ENCODE measurements at places on chromosomes 7 and 10. TPM values are rescaled to one million over a fixed set of nuclear protein-coding genes. Genes with fewer than 3 reads are reported as not detected.

- H3K4me1 ChIP-seq = no peaks in the 10 kb centered on the region
- peaks cover 27% of the 10 kb centered on the region for H3K36me3 ChIP-seq
- no peak overlapping the region for H3K4me3 ChIP-seq
- no peak overlapping the region for H3K27ac ChIP-seq
- no peaks in the 10 kb centered on the region for H3K27me3 ChIP-seq
- DNase-seq = peak; percentile 28
These were observed 206.8 kb downstream of the CUX1 start for GRCh38 chr7:102024005-102024768.

GRCh38 chr10:77563638-77564270 is 73.9 kb downstream of the KCNMA1 start:
- no peaks in the 10 kb centered on the region for H3K36me3 ChIP-seq
- H3K4me3 ChIP-seq = no peak overlapping the region
- H3K27ac ChIP-seq = no peak overlapping the region
- H3K27me3 ChIP-seq = no peaks in the 10 kb centered on the region
- H3K4me1 ChIP-seq = no peaks in the 10 kb centered on the region
- DNase-seq = no peak

GRCh38 chr7:132677918-132678317 is 101.6 kb upstream of the PLXNA4 start:
- H3K27ac ChIP-seq = no peak overlapping the region
- no peak for DNase-seq
- no peaks in the 10 kb centered on the region for H3K27me3 ChIP-seq

WIPF3 gene
- 0.61 TPM for polyA plus RNA-seq

DNA sequence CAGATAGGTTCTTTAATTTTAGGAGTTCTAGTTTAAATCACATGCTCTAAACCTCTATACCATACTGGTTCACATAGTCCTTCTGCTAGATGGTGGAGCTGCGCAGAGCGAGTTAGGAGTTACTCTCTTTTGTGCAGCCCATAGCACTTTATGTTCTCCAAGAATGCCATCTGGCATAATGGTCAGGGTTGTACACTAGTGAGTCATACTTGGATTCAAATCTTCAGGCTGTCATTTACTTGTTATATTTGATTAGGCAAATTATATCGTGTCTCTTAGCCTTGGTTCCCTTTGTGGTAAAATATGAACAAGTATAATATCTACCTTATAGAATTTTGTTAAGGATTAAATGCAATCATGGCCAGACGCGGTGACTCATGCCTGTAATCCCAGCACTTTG is 1078.3 kb downstream of the NRG3 start:
- no peaks in the 10 kb centered on the region for H3K27me3 ChIP-seq
- no peak overlapping the region for H3K4me3 ChIP-seq

DNA sequence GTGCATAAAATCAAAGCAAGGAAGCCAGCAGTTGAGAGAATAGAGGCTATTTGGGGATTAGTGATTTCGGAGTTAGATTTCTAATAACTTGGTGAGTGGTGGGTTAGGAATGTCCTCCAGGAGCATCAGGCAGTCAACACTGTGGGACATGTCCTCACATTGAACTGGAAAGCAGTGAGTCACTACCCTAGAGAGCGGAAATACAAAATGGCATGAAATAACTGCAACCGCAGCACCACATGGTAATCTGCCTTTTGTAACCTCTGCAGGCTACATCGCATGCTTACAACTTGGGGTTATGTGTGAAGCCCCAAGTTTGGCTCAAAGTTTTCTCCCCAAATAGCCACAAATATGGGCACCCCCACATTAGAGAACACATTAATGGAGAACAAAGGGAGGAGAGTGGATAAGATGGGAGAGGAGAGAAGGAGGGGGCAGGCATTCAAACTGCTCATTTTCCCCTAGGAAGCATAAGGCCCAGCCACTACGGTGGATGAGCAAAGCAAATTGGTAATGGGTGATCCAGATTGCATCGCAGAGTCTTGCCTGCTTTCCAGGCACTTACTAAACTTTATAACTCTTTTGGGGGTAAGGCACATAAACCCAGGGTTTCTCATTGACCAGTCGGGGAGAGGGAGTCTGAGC is 22.0 kb upstream of the SLF2 start:
- H3K4me3 ChIP-seq = no peak overlapping the region
- H3K27ac ChIP-seq = no peak overlapping the region
- no peaks in the 10 kb centered on the region for H3K36me3 ChIP-seq

- no peaks in the 10 kb centered on the region for H3K27me3 ChIP-seq
- no peak for DNase-seq
- H3K4me3 ChIP-seq = no peak overlapping the region
- H3K36me3 ChIP-seq = peaks cover 84% of the 10 kb centered on the region
- peaks cover 10% of the 10 kb centered on the region for H3K4me1 ChIP-seq
These were observed 9.5 kb downstream of the SEPHS1 start for GRCh38 chr10:13338390-13339110.

CALHM1 gene
- polyA plus RNA-seq = not detected

CFAP46 gene
- 0.03 TPM for polyA plus RNA-seq

DNA sequence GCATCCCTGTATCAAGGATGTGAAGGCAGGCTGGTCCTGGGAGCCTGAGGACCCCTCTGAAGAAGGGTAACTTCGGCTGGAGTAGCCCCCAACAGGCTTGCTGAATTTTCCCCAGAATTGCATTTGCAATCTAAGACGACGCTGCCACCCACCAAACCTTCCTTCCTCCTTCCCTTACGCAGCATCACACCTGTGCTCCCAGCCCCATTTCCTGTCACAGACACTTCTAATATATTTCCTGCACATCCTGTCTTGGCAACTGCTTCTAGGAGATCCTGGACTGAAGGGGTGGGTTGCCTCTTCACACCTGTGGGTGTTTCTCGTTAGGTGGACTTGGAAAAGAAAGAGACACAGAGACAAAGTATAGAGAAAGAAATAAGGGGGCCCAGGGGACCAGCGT is 9.4 kb upstream of the PGAM1 start:
- H3K27me3 ChIP-seq = no peaks in the 10 kb centered on the region
- H3K27ac ChIP-seq = no peak overlapping the region
- DNase-seq = peak; percentile 43
- peaks cover 78% of the 10 kb centered on the region for H3K4me1 ChIP-seq
- H3K4me3 ChIP-seq = no peak overlapping the region

DNA sequence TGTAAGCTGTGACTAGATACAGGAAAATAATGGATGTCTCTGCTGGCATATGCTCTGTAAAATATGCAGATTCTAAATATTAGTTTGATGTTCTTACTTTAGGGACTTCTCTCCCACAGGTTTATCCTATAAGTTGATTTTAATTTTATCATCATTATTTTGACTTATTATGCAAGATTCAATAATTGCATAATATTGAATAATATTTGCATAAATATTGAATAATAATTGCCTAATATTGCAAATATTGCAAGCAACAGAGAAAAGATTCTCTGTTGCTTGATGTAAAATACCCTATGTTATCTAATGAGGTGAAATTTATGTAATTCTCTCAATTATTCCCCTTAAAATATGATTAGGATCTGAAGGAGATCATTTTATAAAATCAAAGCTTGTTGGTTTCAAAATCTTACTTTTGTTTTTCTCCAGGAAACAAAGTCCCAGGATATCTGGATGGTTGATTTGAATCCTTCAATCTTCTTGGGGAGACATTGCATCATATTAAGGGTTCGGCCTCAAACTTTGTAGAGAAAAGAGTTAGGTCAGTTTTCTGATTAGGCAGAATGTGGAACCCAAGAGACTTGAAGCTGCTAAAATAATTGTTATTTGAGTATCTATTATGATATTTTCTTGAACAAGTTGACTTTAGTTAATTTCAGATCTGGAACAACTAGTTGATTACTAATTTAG is 92.8 kb upstream of the MTPN start:
- no peaks in the 10 kb centered on the region for H3K36me3 ChIP-seq
- H3K27ac ChIP-seq = no peak overlapping the region
- no peaks in the 10 kb centered on the region for H3K4me1 ChIP-seq
- DNase-seq = no peak
- H3K27me3 ChIP-seq = no peaks in the 10 kb centered on the region

- no peaks in the 10 kb centered on the region for H3K27me3 ChIP-seq
- no peaks in the 10 kb centered on the region for H3K36me3 ChIP-seq
- DNase-seq = no peak
- H3K27ac ChIP-seq = no peak overlapping the region
These were observed 148.8 kb upstream of the NRP1 start for GRCh38 chr10:33483124-33483815.

GRCh38 chr7:48643431-48644013 is 280.8 kb upstream of the CDC14C start:
- peaks cover 20% of the 10 kb centered on the region for H3K36me3 ChIP-seq
- DNase-seq = no peak
- no peaks in the 10 kb centered on the region for H3K27me3 ChIP-seq
- no peak overlapping the region for H3K4me3 ChIP-seq

IGF2BP3 gene
- 0.22 TPM for polyA plus RNA-seq

DNA sequence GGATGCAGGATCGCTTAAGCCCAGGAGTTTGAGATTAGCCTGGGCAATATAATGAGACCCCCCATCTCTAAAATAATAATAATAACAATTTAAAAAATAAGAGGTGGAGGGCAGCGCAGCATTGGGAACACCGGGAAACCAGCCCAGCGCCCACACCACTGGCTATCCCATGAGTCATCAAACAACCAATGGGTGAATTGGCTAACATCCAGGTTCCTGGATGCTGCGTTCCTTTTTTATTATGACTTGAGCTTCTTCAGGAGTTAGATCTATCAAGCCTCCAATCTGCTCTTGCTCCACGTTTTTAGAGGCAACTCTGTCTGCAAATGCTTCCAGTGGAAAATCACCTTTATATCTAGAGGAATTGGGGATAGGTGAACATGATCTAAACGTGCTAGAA is 10.0 kb upstream of the LRRC4 start:
- H3K36me3 ChIP-seq = no peaks in the 10 kb centered on the region
- no peaks in the 10 kb centered on the region for H3K27me3 ChIP-seq
- H3K4me3 ChIP-seq = no peak overlapping the region
- DNase-seq = no peak

AGMO gene
- polyA plus RNA-seq = 0.03 TPM

GPAM gene
- 3.3 TPM for polyA plus RNA-seq

GRCh38 chr7:88540012-88540411 is 219.5 kb upstream of the ZNF804B start:
- H3K27me3 ChIP-seq = no peaks in the 10 kb centered on the region
- H3K4me1 ChIP-seq = no peaks in the 10 kb centered on the region
- no peaks in the 10 kb centered on the region for H3K36me3 ChIP-seq
- no peak overlapping the region for H3K27ac ChIP-seq
- DNase-seq = no peak

- H3K27ac ChIP-seq = peak overlapping the region; percentile 83
- H3K36me3 ChIP-seq = no peaks in the 10 kb centered on the region
- no peak overlapping the region for H3K4me3 ChIP-seq
- peaks cover 20% of the 10 kb centered on the region for H3K4me1 ChIP-seq
These were observed 53.0 kb downstream of the STEAP1B start for GRCh38 chr7:22447008-22447407.

VIPR2 gene
- polyA plus RNA-seq = 0.58 TPM

DNA sequence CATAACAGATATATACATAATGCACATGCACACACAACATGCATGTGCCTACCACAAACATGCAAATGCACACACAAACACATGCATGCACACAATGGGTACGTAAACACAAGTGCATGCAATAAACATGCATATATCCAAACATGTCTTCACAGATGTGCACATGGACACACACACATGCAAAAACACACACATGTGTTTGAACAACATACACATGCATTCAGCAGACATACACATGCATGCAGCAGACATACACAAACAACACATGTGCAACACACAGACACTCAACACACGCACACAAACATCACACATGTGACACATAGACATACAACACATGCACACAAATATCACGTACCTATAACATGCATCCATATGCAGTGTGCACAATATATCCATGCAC is 74.2 kb downstream of the KLF6 start:
- no peaks in the 10 kb centered on the region for H3K27me3 ChIP-seq
- no peaks in the 10 kb centered on the region for H3K36me3 ChIP-seq
- no peaks in the 10 kb centered on the region for H3K4me1 ChIP-seq
- no peak for DNase-seq
- no peak overlapping the region for H3K4me3 ChIP-seq

ZDHHC16 gene
- polyA plus RNA-seq = 20.1 TPM

- no peak overlapping the region for H3K27ac ChIP-seq
- no peaks in the 10 kb centered on the region for H3K4me1 ChIP-seq
- H3K4me3 ChIP-seq = no peak overlapping the region
- H3K36me3 ChIP-seq = no peaks in the 10 kb centered on the region
These were observed 255.9 kb upstream of the GRB10 start for GRCh38 chr7:51038573-51038972.

DNA sequence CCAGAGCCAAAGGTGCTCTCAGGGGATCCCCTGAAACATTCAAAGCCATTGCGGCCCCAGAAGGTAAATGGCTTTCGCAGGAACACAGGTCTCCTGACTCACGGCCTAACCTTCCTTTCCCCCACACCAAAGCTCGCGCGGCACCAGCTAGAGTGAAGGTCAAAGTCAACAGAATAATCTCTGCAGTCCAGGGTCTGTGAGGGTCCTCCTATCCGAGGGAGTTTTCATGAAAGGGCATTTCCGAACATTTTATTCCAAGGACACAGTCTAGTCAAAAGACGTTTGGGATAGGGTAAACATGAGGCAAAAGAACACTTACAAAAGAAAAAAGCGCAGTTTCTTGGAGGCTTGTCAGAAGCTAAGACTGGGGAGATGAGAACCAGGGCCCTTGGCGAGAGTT is 559 bp upstream of the STEAP2 start:
- no peak for DNase-seq
- H3K4me3 ChIP-seq = peak overlapping the region; percentile 63
- H3K36me3 ChIP-seq = no peaks in the 10 kb centered on the region
- peaks cover 5% of the 10 kb centered on the region for H3K4me1 ChIP-seq
- peak overlapping the region; percentile 78 for H3K27ac ChIP-seq

PRXL2A gene
- polyA plus RNA-seq = 12.4 TPM

PODXL gene
- 5.0 TPM for polyA plus RNA-seq

- H3K27me3 ChIP-seq = peaks cover 22% of the 10 kb centered on the region
- DNase-seq = no peak
- H3K36me3 ChIP-seq = no peaks in the 10 kb centered on the region
- no peak overlapping the region for H3K4me3 ChIP-seq
- no peaks in the 10 kb centered on the region for H3K4me1 ChIP-seq
These were observed 9.2 kb downstream of the GDF2 start for GRCh38 chr10:47331491-47331890.

WDFY4 gene
- polyA plus RNA-seq = 49.7 TPM
